ENCODE measurements at places on chromosomes 7 and 10.

DNA sequence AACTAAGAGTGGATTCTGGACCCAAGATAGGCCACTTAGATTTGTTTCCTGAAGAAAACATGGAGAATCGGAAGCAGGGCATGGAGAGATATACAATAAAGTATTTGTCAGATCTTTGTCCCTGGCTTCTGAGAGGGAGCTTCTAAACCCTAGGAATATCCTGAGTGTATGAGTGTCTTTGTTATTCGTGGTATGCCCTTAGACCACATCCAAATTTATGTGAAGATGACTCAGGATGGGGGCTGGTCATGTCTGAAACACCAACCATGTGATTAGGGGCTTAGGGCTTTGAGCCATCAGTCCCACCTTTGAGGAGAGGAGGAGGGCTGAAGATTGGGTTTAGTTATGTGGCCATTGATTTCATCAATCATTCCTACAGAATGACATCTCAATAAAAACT lies 69.7 kb upstream of the PLPP4 start:
- DNase-seq, result no peak

DNA sequence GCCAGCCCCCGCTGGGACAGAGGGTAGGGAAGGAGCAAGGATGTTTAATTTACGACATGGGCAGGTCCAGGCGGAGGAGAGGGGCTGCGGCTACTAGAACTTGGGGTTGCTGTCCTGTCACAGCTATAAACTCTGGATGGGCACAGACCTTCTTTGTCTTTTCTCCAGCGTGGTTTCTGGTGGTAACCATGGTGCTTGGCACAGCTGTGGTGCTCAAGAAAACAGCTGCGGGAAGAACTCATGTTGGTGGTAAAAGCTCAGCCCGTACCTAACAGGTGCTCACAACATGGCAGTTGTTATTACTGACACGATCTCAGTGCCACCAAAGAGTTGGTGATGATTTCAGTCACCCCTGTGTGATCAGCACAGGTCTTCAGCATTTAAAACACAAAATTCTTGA lies 13.8 kb downstream of the BAIAP2L1 start:
- no peak for DNase-seq

- DNase-seq, result no peak
These were observed 33.0 kb downstream of the CYP26A1 start for GRCh38 chr10:93106631-93107072.

GRCh38 chr7:46169384-46169755 lies 248.3 kb upstream of the IGFBP3 start:
- DNase-seq, result no peak

GRCh38 chr10:98244586-98244985 lies 23.4 kb downstream of the LOXL4 start:
- no peak for DNase-seq

- no peak for DNase-seq
These were observed 56.0 kb upstream of the PITRM1 start for GRCh38 chr10:3228629-3228945.

- DNase-seq, result no peak
These were observed 275.8 kb downstream of the GRID1 start for GRCh38 chr10:86090807-86091206.

DNA sequence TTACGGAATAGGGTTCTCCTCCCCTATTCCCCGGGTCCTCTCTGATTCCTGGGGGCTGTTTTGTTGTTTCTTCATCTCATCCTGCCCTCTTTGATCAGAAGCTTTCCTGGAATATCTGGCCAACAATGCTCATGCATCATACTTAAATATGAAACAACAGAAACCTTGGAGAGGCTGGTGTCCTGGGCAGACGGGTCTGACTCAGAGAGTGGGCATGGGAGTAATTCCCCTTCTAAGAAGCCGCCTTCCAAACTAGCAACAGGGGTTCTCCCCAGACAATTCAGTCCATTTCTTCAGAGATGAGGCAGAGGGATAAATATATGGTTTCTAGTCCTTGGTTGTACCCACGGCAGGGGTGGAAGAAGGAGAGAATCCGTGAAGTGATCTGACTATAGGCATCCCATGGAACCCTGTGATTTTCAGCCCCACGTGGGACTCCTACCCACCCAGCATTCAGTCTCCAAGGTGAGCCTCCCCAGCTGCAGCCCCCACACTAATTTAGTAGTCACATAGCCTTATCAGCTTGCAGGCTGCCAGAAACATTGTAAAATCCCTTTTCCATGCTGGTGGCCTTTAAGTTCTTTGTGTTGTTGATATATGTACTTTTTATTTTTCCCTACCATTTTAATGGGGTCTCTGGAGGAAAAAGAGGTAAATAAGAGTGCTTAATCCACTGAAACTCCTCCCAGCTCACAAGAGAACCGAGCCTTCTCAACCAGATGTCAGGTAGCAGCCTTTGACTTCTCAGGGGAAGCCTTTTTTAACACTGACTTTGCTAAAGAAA lies 119.2 kb downstream of the SFMBT2 start:
- DNase-seq, result no peak

DNA sequence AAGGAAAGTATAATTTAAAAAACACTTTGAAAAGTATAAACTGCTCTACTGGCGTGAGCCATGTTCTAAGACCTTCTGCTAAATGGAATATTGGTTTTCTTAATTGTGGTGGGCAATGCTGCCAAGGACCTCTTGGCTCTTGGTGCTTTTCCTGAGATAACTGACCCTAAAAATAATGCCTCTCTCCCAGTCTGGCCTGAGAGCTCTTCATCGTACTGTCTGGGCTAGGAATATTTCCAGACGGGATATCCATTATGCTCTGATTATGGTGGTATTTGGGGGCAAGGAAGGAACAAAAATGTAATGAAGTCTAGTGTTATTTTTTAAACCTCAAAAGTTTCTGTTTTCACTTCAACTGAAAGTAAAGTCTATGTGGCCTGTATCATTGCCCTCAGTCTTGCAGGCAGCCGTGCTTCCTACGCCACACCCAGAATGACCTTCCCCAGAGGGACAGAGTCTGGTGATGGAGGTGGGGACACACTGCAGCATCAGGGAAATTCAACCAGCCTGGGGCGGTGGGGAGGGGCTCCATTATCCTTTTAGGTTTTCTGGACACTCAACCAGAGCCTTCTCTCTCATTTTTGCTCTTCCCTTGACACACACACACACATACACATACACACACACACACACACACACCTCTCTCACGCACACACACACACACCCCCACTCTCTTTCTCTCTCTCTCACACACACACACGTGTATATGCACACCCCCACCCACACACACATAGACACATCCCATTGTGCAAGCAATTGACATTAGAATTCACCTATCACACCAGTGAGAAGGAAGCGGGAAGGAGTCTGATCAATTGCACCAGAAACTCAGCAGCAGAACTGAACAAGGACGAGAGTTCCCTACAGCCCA lies 99.6 kb downstream of the LRRC18 start:
- DNase-seq, result no peak

DNA sequence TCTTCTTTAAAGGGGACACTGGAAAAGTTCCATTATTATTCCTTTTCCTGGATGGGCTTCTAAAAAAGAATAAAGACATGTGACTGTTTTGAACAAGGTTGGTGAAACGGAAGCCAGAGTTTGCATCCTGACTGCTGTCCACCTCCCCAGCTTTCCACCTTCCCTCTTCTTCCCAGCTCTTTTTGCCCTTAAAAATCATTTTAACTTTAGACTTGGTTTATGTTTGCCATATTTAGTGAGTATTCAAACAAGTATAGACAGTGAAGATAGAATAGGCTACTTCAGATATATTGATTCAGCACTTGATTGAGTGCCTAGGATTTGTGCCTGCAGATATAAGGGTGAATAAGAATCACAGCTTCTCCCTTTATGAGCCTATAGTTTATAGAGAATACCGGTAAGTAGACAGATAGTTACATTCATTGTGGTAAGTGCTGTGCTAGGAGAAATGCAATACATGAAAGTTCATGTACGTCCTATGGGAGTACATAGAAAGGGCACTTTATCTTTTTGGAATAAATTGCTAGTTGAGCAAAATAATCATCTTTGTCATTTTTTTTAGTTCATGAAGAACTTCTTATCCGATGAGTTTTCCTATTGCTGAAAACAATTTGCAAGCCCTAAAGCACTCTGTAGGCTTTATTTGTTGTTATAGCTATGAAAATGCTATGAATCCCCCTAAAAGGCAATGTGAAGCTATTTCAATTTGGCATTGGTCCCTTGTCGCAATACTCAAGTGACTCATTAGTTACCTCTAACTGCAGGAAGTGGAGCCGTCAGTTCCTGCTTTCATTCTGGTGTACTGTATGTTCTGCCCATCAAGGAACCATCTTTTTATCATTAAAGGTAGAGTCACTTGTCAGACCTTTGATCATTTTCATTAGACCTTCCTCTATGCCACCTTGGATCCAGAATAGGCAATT lies 57.2 kb upstream of the STRIP2 start:
- peak; percentile 8 for DNase-seq

DNA sequence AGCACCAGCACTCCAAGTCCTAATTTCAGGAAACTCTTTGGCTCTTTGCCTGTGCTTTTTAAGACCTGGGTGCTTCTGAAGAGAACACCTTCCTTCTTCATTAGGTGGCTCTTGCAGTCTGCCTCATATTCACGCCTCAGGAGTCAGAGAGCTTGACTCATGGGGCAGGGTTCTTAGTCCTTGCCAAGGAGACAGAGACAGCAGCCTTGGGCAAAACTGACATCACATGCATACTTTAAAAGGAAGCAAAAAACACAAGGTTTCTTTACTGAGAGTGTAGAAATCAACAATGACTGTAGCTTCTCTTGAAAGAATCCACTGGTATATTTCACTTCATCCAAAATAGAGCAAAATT lies 780.6 kb downstream of the INHBA start:
- no peak for DNase-seq

GRCh38 chr7:42027521-42027920 lies 209.5 kb downstream of the GLI3 start:
- DNase-seq, result no peak

GRCh38 chr10:31635009-31635408 lies 293.6 kb downstream of the ARHGAP12 start:
- no peak for DNase-seq

DNA sequence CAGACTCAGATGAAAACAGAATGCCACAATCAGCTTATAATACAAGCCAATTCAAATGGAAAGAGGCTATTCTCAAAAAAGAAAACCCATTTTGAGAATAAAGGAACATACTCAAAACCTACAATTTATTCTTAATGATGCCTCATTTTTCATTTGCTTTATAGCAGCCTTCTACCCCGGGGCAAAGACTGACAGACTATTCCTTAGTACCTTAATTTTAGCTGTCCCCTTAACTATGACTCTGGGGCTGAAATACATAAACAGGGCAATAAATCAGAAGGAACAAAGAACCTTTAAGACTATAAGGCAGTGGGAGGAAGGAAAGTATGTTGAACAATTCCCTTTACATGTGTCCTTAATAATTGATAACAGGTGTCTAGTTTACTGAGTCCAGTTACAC lies 76.8 kb downstream of the TMEM106B start:
- no peak for DNase-seq

GRCh38 chr7:131688738-131689661 lies 132.6 kb upstream of the PODXL start:
- DNase-seq, result peak; percentile 17

- no peak for DNase-seq
These were observed 1.3 kb upstream of the SCRN1 start for GRCh38 chr7:29990931-29991330.

DNA sequence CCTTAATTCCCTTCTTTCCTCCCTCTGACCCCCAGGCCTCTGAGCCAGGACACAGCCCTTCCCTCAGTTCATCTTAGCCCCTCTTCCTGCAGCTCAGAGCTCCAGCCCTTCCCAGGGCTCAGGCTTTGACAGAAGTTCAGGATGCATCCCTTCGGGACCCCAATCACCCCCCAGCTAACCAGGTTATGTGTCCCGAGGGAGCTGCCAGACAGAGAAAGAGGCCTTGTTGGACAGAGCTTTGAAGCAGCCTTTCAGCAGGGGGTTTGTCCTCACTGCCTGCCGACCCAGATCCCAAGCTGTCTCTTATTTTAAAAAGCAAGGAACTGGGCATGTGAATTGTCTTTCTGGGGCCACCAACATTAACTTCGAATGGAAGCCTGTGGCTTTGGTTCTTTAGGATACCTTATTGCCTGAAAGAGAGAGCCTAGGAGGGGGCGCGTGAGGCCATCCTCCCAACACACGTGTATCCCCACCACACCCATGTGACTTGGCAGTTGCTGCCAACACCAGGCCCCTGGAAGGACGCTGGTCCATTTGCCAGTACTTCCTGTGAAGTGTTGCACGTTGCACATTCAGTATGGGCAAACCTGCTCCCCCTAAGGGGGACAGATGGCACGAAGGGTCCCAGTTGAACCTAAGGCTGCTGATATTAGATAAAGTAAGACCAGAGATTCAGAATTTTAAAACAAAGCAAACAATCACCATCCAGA lies 858 bp downstream of the CCDC136 start:
- DNase-seq, result no peak

Data from stimulated activated CD4-positive, alpha-beta T cell treated with anti-CD3 and anti-CD28 coated beads, Interleukin-15, amount 100 ng/mL, for 48 hours (primary cell).